ENCODE measurements at places on chromosomes 5 and 9.
A peak's percentile ranks its signal among the peaks of the same experiment; 100 is the strongest.

- DNase-seq = no peak
Measured at GRCh38 chr9:121861501-121862180, 210.2 kb downstream of the DAB2IP start.

GRCh38 chr5:1950708-1951103 is 68.0 kb upstream of the IRX4 start:
- no peak for DNase-seq

DNA sequence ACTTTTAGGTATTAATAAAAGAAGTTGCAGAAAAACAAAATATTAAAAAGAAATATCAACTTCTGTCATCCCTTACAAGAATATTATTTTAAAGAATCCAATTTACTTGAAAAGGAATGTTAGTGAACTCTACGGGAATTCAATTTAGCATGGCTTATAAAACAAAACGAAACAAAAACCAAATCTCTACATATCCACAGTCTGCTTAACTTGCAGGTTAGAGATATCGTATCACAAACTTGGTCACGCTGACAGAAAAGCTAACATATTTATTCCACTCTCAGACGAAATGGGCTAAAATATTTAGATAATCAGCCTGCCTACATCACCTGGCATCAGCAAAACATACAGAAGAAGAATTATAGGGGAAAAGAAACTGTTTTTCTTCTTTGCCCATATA is 92.7 kb downstream of the MPDZ start:
- DNase-seq = no peak

DNA sequence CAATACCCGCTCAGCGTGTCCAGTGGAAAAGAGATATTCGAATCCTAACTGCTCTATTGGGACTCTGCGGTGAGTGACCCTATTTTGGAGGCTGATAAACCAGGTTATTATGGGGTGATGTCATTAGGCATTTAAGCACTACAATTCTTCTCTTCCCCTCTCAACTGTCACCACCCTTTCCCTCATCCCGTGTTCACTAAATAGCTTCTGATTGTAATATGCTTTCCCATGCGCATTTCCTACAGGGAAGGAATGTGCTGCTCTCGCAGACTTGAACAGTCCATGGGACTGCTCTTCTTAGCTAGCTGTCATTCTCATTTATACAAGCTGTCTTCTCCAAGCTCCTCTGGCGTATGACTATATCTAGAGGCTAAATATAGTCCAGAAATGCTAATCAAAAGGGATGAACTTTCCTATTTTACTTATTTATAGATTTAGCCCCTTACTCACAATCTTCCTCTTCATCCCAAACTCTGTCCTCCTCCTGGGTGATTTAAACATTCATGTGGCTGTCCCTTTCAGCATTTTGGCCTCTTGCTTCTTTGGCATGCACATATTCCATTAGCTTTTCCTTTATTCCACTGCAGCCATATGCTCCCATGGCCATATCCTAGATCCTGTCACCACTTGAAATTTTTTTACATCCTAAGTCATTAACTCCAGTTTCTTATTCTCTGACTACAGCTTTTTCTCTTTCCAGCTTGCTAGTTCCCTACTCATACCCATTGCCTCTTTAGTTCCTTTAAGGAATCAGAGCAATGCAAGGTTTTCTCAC is 39.6 kb upstream of the CSNK1G3 start:
- no peak for DNase-seq

- peak; percentile 40 for DNase-seq
Measured at GRCh38 chr9:69549310-69550202, 122.6 kb downstream of the APBA1 start.

DNA sequence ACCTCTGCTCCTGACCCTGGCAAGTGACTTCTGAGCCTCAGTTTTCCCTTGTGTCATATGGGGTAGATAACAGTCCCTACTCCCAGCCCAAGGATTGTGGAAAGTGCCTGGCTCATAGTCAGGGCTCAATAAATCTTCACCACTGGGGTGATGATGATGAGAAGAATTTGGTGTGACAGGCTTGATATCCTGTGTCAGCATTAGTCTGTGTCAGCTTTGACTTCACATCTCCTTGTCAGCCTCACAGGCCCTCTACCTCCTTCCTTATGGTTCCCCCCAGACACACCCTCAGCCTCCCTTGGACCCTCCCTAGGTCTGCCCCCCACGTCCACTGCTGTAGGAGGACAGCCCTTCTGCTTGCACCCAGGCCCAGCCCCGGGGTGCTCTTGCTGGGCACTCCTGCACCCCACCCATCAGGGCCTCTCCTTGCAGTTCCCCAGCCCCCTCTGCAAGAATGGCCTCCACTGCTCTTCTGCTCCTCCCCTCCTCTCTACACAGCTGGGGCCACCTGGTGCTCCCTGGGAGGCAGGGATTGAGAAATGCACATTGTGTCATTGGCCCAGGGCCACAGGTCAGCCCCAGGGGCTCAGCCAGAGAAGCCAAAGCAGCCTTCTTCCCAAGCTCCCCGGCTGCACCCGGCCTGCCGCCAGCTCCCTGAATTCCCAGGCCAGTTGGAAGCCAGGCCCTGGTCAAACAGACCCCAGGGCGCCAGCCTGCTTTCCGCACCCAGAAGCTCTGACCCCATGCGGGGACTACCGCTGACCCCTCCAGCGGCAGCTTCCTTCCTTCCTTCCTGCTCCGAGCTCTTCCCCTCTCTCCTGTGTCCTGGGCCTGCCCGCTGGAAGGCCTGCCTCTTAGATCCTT is 7.7 kb downstream of the FGFR4 start:
- DNase-seq = no peak

- no peak for DNase-seq
Measured at GRCh38 chr5:96478983-96479382, 45.9 kb upstream of the PCSK1 start.

Measured in CD4-positive, alpha-beta T cell treated with Interleukin-10 for 1 hour (primary cell).